Coronary artery (tissue), 2 donors: ENCODE measurements at places on chromosomes 3 and 15.

DNA sequence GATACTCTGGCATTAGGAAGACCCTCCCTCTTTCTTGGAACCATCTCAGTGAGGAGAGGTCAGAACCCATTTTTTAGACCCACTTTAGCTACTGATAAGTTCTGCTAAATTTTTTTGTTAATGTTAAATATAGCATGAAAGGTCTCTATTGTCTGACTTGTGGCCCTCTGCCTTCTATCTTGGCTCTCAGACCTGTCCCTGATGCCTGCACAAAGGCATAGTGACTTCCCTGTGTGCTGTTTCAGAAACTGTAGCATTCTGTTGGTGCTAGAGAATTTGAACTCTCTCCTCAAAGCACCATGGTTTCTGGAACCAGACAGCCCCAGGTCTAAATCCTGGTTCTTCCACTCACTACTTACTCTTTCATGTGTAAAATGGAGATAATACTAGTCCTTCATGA, 15.4 kb downstream of the MAPKBP1 start:
- DNase-seq = no peak

DNA sequence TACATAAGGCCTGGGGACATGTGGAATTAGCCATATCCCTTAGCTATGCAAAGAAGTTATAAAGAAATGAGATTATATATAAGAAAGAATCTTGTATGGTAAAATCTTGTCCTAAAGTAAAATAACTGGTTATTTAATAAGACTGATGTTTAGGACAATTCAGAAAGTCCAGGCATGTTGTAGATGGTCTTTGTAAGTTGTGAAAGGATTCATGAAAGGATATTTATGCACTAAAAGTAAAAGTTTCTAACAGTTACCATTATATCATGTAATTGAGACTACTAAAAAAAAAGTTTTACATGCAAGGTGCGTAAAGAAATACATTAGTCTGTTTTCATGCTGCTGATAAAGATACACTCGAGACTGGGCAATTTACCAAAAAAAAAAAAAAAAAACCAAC, 146.3 kb downstream of the FMN1 start:
- DNase-seq = no peak

DNA sequence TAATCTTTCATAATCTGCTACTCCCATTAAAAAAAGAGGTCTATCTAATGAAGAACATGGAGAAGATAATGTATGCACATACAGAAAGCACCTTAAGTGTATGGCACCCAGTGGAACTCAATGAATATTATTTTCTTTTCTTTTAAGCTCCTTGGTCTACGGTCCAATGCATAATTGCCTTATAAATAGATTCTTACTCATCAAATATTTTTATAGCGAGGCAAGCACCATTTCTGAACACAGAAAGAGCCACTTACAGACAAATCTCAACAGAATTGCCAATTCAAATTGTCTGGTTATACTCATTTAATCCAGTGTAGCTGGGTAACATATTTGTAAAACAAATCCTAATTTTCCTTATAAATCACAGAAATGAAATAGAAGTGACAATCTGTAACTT, 6.3 kb downstream of the PDZRN3 start:
- DNase-seq = no peak

- no peak for DNase-seq
Observed at GRCh38 chr3:66532160-66532587, 31.4 kb upstream of the LRIG1 start.

DNA sequence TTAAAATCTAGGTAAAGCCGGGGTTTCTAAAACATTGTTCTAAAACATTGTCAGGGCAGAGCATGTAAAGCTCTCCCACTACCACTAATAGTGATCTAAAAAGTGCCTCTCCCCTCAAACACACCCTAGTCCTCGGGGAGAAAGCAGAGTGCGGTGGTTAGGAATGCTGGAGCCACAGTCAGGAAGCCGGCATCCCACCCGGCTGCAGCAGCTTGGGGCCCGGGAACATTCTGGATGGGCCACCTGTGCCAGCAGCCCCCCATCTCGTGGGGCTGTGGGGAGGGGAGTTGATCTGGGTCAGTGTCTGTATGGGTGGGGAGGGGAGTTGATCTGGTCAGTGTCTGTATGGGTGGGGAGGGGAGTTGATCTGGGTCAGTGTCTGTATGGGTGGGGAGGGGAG, 176.9 kb downstream of the APBA2 start:
- DNase-seq = no peak

- DNase-seq = no peak
Observed at GRCh38 chr3:151426341-151426657, 34.6 kb downstream of the IGSF10 start.

DNA sequence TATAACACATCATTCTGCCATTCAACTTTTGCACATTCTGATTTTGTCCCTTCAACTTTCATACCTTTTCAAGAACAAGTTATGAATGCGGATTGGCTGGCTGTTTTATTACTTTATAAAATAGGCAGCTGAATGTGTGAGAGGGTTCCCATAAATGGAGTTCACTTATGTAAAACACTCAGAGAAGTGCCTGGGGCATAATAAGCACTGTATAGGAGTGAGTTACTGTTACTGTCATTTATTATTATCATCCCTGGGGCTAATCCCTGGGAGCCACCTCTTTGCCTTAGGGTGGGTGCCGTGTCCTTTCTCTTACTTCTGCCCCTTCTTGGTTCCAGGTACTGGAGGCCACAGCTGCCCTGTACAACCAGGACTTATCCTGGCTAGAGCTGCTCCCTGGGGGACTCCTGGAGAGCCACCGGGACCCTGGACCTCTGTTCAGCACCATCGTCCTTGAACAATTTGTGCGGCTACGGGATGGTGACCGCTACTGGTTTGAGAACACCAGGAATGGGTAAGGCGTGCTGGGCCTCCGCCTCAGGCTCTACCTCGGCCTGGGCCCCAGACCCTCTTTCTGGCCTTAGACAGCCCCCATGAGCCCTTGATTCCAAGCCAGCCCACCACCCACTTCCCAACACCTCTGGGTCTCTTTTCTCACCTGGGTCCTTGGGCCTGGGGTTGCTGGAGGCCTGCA, 10.9 kb downstream of the DUOX1 start:
- no peak for DNase-seq

- DNase-seq = no peak
Observed at GRCh38 chr3:129979905-129980304, 5.4 kb downstream of the TRH start.

DNA sequence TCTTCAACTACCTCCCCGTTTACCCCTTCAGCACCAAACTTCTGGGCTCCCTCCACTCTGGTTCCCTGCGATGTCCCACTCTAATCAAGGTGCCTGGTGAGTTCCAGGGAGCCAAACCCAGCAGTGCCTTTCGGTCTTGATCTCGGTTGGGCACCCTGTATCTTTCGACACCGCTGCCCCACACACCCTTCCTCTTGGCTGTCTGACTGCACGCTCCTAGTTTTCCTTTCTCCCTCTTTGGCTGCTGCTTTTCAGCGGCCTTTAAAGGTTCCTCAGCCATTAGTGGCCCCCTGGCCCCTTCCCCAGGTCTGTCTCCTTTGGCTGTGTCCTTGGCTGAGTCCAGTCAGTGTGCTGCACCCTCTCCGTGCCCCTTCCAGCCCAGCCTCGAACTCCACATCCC, 784 bp downstream of the TTLL3 start:
- no peak for DNase-seq

GRCh38 chr3:191296041-191296541, 33.1 kb upstream of the CCDC50 start:
- no peak for DNase-seq

DNA sequence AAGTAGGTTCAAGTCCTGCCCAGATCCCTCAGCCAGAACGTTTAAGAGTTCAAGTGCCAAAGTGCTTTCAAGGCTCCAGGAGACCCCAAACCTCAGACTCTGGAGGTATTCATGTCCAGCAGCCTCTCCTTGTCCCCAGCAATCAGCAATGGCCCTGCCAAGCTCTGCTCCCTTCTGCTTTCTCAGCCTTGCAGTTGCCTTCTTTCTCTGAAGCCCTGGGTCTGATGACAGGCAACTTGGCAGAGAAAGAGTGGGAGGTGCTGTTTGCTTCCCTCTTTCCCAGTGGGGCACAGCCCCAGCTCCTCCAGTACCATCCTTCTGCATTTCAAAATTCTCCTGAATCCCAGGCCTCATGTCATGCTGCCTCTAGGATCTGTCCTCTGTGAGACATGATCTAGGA, 40.2 kb downstream of the ATP2B2 start:
- no peak for DNase-seq

- DNase-seq = no peak
Observed at GRCh38 chr3:40885430-40885829, 313.9 kb upstream of the CTNNB1 start.
